ENCODE measurements at places on chromosomes 7 and 10.
A peak's percentile ranks its signal among the peaks of the same experiment; 100 is the strongest.

GRCh38 chr7:146961617-146962016 is 845.0 kb downstream of the CNTNAP2 start:
- DNase-seq: no peak

GRCh38 chr7:129240119-129240820 is 15.4 kb downstream of the AHCYL2 start:
- DNase-seq: peak; percentile 18

DNA sequence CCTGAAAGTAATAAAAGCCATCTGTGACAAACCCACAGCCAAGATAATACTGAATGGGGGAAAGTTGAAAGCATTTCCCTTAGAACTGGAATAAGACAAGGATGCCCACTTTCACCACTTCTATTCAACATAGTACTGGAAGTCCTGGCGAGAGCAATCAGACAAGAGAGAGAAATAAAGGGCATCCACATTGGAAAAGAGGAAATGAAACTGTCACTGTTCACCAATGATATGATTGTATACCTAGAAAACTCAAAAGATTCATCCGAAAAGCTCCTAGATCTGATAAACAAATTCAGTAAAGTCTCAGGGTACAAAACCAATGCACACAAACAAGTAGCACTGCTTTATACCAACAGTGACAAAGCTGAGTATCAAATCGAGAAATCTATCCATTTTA is 581.7 kb upstream of the TEX47 start:
- no peak for DNase-seq

DNA sequence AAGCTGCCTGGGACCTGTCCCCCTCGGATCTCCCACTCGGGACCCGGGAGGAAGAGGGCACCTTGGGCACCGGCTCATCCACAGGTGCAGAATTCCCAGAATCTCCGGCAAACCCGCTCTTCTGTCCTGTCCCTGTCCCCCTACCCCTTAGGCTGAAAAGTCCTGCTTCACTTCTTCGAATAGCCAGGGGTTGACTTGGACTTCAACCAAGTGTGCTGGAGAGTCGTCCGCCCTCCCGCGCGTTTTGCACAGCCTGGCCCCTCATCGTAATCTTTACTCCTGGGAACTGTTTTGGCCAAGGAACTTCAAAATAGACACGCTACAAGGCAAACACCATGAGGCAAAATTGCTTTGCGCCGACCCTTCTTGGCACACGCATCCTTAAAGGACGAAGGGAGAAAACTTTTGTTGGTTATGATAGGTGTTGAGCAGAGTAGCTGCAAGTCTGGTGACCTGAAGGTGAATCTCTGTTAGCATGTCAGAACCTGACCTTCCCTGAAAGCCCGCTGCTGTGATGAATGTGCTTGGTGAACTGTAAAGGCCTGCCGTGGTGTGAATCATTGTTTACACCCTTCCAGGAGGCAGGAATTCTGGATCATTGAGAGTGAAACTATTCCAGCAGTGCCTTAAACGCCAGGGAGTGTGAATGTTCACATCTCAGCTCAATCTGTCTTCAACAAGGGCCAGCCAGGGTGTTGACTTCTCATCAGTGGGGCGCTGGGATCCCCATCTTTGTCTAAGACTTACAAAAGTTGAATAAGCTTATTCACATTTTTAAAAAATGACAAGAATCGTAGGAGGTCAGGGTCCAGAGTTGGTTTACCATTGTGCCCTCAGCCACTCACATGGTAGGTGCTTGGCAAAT is 589 bp upstream of the RAPGEF5 start:
- no peak for DNase-seq

DNA sequence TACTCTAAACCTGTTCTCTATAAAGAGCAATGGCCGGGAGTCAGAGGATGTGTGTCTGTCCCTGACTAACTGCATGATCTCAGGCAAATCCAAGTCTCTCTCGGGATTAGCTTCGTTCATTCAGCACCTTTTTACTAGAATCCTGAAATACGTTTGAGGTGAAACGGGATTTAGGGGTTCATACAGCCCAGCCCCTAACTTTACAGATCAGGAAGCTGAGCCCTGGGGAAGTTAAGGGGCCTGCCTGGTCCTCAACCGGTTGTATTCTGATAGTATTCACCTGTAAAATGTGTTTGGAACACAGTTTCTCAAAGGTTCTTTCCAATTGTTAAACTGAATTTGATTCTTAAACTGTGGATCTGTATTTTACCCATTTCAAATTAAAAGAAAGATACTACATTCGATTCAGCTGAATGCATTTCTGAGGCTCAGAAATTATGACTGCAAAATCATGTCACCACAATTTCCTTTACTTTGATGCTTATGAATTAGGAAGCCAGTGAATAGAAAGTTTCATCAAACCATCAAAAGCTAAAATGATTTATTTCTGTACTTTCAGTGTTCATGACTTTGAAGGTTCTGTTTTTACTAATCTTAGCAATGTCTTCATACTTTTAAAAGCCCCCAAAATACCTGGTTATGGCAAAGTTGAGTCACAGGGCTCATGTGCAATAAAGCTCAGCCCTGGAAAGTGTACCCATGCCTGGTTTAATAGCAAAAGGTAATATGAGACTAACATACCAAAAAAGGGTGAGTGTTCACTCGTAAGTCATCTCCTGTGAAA is 28.9 kb upstream of the EZH2 start:
- no peak for DNase-seq

DNA sequence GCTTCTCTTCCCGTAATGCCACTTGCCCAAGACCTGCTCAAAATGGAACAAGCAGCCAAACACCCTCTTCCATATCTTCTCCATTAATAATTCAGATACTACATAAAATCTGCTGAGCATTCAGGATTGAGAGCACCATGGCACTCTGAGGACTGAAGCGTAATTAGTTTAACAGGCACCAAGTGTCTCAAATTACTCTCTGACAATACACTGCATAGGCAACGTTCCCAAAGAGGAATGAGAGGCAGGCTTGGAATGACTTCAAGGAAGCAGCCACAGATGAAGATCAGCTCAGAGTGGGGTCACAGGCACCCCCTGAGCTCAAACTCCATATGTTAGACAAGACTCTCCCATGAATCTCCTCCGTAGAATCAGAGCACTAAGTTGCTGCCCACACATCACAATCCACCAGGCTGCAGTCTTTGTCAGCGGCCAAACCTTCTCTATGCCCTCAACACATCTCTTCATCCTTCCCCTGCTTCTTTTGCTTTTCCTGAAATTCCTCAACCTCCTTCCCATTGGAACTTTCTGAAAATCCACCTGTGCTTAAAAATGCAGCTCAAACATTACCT is 4.7 kb upstream of the ABLIM1 start:
- DNase-seq: no peak

- no peak for DNase-seq
Measured at GRCh38 chr7:73830681-73831583, at the start of gene CLDN4. TSS of gene CLDN4 (plus strand) at chr7:73830996. CDS start at chr7:73831202, 206 bp downstream.

DNA sequence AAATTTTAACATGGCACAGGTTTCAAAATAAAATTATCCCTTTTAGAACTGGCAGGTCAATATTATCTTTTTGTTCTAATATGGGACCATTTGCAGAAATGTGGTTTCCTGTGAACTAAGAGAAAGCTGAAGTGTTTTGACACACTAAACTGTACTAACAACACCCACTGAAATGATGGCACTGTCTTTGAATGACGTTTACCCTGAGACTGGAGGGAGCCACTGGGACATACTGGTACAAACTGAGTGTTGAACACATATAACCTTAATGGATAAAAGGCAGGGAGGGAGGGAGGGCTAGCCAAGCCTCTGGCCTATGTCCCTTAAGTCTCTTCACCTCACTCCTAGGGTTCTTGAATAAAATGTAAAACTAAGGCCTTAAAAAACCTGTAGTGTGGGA is 95.9 kb downstream of the PDE1C start:
- DNase-seq: no peak

DNA sequence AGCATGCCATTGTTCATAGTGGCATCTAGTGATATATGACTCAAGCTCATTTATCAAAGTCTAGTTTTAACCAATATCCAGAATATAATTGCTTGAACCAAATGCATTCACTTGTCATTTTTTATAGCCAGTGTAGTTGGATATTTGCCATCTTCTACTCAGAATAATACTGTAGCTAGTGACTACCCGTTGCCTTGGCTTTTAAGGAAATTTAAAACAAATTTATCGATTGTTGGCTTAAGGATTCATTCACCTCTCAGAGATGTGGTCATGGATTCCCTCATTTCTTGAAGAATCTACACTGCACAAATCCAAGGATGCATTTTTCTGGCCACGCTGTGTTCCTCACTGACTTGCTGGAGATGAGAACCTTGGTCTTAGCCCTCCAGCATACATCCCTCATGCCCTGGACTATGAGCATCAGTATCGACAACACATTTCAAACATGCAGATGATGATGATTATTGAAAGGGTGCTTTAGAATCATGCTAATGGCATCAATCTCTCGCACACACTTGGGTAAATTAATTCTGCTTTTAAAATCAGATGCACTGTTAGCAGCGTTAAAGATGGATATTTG is 8.8 kb downstream of the ARID5B start:
- DNase-seq: no peak

DNA sequence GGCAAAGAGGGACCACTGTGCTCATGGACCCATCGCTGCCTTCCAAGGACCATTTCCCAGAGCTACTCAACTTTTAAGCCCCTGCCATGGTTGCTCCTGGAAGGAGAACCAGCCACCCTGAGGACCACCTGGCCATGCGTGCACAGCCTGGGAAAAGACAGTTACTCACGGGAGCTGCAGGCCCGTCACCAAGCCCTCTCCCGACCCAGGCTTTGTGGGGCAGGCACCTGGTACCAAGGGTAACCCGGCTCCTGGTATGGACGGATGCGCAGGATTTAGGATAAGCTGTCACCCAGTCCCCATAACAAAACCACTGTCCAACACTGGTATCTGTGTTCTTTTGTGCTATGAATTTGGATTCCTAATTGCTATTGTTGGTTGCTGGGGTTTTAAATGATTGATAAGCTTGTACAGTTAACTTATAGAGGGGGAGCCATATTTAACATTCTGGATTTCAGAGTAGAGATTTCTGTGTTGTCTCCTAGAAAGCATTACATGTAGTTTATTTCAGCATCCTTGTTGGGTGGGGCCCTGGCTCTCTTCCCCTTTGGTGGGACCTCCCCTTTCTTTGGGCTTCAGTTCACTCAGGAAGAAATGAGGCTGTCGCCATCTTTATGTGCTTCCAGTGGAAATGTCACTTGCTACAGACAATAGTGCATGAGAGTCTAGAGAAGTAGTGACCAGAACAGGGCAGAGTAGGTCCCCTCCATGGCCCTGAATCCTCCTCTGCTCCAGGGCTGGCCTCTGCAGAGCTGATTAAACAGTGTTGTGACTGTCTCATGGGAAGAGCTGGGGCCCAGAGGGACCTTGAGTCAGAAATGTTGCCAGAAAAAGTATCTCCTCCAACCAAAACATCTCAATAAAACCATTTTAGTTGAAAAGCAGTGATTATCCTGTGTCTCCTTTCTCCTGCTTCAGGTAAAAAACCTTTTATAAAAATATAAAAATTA is 19.4 kb downstream of the LAT2 start:
- DNase-seq: no peak

GRCh38 chr10:132987671-132988571 is 45.6 kb upstream of the CFAP46 start:
- DNase-seq: peak; percentile 3

DNA sequence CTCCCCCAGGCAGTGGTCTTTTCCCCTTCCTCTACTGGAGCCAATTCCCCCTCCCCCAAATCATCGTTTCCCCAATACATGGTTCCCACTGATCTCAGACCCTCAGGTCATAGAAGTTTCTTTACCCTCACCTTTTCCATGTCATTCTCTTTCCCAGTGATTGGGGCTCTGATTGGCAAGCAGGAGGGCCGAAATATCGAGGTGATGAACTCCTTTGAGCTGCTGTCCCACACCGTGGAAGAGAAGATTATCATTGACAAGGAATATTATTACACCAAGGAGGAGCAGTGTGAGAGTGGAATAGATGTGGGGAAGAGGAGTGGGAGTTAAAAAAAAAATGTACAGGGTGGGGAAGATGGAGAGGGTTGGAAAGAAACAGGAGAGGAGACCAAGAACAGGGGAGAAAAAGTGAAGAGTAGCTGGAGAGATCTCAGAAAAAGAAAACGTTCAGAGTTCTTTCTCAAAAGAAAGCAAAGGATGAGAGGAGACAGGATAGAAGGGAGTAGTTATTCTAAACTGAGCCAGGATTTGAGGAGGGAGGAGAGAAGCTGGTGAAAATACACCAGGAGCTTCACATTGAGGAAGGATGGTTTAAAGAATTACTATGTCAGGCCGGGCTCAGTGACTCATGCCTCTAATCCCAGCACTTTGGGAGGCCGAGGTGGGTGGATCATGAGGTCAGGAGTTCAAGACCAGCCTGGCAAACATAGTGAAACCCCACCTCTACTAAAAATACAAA is 858 bp downstream of the COPS6 start:
- no peak for DNase-seq

DNA sequence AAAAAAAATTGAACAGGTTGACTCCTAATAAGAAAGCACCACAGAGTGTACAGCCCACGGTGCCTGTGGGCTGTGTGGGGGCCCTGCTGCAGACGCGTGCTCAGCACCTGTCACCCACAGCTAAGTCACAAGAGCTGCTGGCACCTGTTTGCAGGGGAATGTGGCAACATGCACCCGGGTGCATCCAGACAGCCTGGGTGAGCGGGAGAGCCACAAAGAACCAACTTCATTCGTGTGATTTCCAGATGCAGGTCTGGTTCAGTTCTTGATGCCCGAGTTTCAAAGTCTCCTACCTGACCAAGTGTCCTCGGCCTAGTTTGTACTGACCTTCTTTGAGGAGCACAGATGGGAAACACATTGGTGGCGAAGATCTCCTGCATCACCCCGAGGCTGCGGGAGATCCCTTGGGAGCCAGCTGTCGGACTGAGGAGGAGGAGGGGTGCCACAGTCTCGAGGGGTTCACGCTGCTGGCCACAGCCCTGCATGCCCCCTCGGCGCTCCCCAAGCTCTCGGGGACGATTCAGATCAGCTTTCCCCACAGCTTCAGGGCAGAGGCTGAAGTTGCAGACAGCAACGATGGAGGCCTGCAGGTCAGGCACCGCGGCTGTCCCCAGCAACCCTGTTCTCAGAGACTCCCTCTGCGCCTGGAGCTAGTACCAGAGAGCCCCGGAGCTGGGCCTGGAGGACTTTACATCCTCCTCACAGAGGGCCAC is 35.3 kb downstream of the AMZ1 start:
- no peak for DNase-seq

DNA sequence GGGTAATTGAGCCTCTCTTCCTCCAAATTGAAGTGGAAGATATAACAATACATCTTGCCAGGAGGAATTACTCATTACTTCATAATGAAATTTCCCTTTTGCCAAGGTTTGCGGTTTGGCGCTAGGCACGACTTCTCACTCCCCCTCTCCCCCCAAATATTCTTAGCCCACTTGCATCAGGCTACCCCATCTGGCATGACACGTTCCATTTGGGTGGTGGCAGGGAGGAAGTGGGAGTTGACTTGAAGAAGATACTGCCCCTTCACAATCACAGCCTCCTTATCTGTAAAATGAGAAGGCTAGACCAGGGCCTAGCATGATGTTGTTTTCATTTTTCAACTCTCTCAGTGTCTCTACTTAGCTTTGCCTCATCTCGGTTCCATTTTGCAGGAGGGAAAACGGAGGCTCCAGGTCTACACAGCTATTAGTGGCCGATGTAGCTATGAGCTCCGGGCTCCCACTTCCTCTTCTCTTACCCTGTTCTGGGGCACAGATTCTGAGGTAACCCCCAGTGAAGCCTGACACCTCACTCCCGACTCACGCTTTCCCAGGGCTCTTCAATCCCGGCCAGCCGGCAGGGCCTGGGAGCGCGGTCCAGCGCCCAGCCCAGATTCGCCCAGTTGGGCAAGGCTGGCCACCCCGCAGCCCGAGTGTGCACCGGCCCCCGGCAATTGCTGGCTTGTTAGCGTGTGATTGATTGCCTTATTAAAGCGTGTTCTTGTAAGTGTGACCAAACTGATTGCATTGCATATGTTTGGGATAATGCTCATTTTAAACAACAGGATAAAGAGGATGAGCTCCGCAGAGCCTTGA is 6.5 kb downstream of the EVX1 start:
- DNase-seq: no peak

GRCh38 chr7:70913924-70914323 is 218.0 kb upstream of the GALNT17 start:
- no peak for DNase-seq

All from midbrain (tissue), 1 donor.